ENCODE measurements at places on chromosomes 12 and 14. TPM values are rescaled to one million over a fixed set of nuclear protein-coding genes. Genes with fewer than 3 reads are reported as not detected.
A peak's percentile ranks its signal among the peaks of the same experiment; 100 is the strongest.

Gene PROX2
- total RNA-seq = not detected

DNA sequence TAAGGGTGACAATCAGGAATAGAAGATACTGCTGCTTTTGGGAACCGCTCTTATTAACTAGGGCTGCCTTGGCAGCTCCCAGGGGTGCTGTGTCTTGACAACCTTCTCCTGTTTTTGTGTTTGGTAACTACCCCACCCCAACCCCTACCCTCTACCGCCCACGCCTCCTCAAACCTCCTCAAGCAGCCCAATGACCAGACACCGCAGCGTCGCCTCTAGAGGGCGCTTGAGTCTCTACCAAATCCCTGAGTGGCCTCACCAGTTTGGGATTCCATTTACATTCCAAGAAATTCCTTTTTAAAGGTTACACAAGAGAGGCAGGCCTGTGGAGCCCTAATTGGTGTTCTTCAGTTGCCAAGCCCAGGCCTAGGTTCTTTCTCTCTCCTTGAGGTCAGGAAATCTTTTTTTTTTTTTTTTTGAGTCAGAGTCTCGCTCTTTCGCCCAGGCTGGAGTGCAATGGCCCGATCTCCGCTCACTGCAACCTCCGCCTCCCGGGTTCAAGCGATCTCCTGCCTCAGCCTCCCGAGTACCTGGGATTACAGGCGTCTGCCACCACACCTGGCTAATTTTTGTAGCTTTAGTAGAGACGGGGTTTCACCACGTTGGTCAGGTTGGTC is 72.4 kb upstream of the USP44 start:
- DNase-seq = peak; percentile 89

DNA sequence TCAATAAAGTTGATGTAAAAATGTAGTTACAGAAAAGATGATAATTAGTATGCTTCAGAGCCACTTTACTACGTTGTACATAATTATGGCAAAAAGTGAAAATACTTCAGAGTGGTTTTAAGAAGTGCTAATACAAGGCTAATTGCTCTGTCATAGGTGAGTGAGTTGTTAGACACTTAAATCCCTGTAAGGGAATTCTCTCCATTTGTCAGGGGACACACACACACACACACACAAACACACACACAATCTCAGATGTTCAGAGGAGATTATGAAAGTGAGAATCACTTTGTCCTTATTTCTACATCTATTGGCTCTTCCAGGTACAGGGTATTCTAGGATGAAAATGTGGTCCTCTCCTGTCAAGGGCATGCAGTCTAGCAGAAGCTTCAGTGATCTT is 208.3 kb upstream of the PELI2 start:
- no peak for DNase-seq

Gene TSPAN19
- total RNA-seq = not detected

DNA sequence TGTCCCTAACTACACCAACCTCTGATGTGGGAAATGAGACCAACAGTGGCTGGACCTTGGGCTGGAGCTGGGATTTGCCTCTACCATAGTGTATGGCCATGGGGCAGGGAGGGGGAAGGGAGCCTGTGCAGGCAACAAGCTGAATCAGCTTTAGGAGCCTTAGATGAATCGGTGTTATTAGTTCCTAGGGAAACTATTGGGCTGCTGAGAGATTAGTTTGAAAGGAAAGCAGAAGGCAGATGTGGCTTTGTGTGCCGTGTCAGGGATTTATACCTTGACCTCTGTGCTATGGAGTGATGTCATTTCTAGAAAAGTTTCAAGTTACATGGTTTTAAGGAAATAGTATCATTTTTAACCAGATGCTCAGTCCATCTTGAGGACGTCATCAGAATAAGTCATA is 19.5 kb upstream of the GAS2L3 start:
- DNase-seq = peak; percentile 17

DNA sequence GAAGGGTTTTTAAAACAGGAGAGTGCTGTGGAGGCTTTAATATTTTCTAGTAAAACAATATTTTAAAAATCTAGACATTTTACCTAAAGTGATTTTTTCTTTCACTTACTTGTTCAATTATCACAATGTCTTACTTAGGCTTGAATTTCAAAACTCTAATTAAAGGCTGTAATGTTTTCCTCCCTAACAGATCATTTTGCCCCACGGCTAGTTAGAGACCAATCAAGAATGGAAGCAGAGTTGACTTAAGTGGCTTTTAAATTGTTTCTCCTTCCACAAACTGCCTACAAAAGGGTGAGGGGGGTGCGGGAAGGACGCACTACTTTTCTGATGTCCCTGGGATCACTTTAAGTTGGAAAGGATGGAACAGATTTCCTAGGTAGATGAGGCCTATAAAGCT is 9.5 kb upstream of the CFL2 start:
- no peak for DNase-seq

DNA sequence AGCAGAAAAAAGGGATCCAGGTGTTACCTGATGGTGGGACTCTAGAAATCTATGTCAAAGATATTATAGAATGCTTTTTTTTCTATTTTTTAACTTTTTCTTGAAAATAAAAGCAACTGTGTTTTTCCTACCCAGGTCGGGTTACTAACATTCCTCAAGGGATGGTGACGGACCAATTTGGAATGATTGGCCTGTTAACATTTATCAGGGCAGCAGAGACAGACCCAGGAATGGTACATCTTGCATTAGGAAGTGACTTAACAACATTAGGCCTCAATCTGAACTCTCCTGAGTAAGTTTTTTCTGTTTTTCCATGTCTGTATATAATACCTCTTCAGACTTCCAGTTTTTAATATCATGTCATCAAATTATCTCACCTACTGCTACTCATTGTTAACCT is 27.6 kb upstream of the KCNMB4 start:
- peak; percentile 4 for DNase-seq

DNA sequence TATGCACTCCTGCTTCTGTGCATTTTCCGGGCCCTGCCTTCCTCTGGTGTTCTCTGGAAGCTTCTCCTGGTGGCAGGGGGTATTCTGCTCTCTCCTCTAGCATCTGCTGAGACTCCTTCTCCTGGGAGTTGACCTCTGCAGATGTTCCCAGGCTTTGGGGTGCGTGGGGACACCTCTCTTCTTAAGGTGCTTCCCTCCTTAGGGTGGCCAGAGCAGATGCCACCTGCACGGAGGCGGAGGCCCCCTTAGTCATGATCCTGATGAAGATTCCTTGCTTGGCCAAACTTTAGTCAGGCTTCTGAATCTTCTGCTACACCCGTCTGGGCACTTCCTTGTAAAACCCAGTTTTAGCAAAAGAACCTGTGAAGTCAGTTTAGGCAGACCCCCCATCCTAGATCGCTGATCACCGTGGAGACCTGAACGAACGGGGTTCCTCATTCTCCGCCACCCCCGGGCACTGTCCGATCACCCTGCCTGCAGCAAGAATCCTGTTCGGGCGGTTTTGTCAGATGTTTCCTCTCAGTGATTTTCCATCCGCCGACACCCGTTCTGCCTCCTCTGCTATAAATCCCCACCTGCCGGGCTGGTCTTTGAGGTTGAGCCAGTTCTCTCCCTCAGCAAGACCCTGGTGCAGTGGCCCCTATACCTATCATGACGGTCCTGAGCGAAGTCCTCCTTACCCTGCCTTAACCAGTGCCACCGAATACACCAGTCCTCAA is 111.9 kb downstream of the CALM1 start:
- no peak for DNase-seq

GRCh38 chr12:124028555-124028925 is 55.5 kb downstream of the ZNF664 start:
- no peak for DNase-seq

Gene SRRM4
- total RNA-seq = not detected

DNA sequence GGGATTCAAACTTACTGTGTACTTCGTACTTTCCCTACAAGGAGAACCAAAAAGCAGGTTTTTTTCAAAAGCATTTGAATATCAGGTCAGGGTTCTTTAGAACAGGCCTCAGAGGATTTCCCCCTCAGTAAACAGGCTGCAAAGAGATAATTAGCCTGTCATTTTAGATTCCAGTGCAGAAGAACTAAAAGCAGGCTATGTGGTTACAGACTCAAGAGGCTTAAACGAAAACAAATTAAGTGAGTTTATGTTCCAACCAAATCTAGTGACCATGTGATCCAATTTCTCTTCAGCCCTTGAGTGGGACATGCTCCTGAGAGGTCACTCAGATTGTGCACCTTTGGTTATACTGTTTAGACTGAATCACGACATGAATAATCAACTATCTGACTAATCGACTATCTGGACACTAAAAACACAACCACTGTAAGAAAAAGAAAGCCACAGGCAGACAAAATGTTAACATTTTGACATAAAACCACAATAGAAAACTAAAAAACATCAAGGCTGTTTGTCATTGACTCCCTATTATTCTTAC is 4.5 kb downstream of the TMED8 start:
- DNase-seq = peak; percentile 46
